ENCODE measurements at places on chromosomes 4 and X.

- DNase-seq = no peak
Measured at GRCh38 chr4:15888515-15888914, 50.0 kb downstream of the FGFBP1 start.

DNA sequence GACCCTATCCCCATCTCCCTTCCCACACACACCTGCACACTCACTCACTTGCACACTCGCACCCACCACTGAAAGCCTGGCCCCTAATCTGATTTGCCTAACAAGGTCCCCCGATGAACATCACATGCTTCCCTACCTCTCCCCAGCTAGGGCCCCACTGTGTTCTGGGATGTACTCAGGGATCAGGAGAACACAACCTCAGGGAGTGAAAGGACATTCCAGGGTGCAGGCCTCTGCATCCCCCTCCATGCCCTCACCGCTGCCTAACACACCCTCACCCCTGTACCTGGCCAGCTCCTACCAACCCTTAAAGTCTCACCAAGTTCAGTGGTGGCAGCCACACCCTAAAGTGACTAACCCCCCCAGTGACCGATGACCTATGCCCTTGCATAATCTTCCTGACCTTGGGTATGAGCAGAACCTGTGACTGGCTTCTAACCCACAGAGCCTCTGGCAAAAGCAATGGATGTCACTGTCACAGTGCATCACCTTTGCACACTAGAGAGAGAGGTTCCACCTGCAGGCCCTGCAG, 2.4 kb upstream of the AFAP1 start:
- DNase-seq = no peak

DNA sequence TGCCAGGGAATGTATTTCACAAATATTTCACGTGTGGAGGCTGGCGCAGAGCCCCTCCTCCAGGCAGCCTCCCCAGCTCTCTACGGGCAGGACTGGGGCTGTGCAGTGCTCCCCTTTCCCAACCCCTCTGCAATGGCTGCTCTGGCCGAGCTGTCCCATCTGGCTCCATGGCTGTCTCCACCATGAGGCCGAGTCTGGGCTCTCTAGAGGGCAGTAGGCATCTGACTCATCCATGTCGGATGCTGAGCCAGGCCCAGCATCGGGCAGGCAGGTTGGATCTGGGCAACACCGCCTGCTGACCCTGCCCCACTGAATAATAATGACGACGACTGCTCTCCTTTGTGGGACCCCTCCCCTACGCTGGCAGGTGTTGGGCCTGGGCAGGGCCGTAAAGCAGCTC, 11.0 kb upstream of the SH3TC1 start:
- DNase-seq = no peak

DNA sequence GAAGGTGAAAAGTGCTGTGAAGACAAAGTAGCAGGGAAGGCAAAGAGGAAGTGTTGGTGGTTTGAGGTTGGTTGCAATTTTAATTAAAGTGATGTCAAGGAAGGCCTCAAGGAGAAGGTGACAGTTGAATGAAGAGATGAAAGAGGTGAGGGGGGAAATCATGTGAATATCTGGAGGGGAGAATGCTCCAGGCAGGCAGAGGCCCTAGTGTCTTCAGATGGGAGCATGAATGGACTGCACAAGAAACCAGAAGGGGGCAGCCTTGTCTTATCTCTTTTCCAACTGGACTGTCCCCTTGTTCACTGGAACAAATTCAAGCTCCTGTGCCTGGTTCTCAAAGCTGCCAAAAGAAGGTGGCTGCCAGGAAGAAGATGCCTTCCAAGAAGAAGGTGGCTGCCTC, 68.4 kb downstream of the MAOB start:
- no peak for DNase-seq

- no peak for DNase-seq
Measured at GRCh38 chrX:78754917-78755316, 7.4 kb downstream of the LPAR4 start.

DNA sequence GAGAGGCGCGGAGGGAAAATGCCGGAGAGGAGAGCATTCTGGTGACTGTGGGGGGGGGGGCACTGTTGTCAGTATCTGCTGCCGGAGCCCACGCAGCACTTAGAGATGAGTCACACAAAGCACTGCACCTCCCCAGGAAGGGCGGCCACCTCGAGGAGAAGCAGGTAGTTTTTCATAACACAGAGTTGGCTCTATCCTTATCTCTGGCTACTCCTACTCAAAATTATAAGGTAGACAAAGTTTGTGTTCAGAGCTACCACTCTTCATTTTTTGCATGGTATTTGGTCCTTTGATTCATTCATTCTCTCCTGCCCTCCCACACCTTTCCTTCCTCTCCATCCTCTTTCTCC, 76.2 kb upstream of the SCOC start:
- no peak for DNase-seq

GRCh38 chrX:21656587-21657317, 1.4 kb downstream of the KLHL34 start:
- no peak for DNase-seq

DNA sequence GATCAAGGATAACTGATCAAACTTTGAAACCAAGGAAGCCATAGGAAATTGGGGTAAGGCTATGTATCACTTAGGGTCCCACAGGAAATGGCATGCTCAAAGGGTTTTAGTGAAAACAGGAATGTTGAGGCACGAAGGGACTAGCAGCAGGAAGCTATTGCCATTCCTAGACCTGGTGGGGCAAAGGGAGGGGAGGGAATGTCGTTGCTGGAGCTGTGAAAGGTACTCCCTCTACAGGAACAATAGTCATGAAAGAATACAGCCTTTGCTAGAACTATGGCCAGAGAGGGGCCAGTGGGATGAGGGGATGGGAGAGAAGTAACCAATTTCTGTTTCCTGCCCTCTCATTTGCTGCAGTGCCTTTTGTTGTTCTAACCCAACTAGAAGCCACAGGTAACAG, 11.9 kb downstream of the REPS2 start:
- DNase-seq = no peak

DNA sequence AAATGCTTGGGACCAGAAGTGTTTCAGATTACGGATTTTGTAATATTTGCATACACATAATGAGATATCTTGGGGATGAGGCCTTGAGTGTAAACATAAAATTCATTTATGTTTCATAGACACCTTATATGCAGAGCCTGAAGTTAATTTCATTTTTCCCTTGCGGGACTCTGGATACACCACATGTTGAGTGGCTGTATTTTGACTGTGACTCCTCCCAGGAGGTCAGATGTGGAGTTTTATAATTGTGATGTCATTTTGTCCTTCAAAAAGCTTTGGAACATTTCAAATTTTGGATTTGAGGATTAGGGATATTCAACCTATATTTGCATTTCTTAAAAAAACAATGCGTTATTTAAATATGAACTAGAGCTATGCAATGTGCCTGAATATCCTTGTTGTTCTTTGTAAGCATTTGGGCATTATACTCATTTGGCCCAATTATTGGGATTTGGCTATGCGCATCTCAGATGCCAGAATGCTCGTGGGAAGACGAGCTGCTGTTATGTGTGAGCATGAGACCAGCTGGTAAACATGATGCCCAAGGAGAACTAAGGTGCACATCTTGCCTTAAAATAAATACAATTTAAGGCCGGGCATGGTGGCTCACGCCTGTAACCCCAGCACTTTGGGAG, 223.0 kb upstream of the STS start:
- DNase-seq = no peak

DNA sequence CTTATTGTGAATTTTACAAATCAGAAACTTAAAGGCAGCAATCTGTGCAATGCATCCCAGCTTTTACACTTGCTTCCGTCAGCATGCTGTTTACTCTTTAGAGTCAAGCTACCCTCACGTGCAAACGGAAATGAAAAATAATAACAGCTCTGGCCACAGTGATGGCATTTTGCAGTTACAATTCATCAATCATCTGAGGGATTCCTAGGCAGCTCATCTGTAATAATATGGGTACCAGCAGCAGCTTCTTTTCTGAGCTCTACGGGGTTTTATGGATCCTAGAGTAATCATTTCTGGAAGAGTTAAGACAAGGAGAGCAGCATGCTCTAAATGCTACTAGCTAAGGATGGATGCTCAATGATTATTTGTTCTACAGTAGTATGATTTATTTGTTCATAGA, 313.6 kb downstream of the AFF2 start:
- no peak for DNase-seq

Data from fibroblast of skin of left quadriceps (primary cell).